ENCODE measurements at places on chromosomes 3 and 15.

GRCh38 chr3:8499181-8499611 is 2.4 kb upstream of the LMCD1 start:
- DNase-seq = no peak

GRCh38 chr15:74799856-74800558 is 12.6 kb upstream of the LMAN1L start:
- DNase-seq = no peak

GRCh38 chr15:71792521-71792920 is 17.8 kb upstream of the NR2E3 start:
- no peak for DNase-seq

DNA sequence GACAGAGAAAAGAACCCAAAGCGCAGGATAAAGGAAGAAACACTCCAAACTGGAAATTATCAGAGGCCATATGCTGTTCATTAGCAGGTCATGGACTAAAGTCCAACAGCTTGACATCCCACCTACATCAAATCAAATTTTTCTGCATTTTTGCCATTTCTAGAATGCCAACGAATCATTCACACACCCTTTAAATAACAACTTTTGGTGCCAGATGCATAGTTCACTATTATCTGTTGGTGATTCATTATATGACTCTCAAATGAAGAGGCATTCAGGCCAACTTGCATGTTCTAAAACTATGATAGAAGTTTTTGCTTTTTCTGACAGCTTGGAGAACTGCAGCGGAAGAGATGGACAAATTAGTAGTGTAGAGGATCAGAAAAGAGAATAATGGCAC is 529.8 kb upstream of the NAALADL2 start:
- DNase-seq = no peak
